ENCODE measurements at places on chromosomes 2 and 18. TPM values are rescaled to one million over a fixed set of nuclear protein-coding genes. Genes with fewer than 3 reads are reported as not detected.

Gene SCLY
- 11.1 TPM for total RNA-seq

Gene FAM110C
- total RNA-seq = not detected

Gene CD302
- 6.1 TPM for total RNA-seq

Gene LRATD1
- total RNA-seq = 0.09 TPM

Gene SP100
- total RNA-seq = 60.4 TPM

All from smooth muscle cell of bladder (primary cell).